ENCODE measurements at places on chromosomes 1 and 21.

DNA sequence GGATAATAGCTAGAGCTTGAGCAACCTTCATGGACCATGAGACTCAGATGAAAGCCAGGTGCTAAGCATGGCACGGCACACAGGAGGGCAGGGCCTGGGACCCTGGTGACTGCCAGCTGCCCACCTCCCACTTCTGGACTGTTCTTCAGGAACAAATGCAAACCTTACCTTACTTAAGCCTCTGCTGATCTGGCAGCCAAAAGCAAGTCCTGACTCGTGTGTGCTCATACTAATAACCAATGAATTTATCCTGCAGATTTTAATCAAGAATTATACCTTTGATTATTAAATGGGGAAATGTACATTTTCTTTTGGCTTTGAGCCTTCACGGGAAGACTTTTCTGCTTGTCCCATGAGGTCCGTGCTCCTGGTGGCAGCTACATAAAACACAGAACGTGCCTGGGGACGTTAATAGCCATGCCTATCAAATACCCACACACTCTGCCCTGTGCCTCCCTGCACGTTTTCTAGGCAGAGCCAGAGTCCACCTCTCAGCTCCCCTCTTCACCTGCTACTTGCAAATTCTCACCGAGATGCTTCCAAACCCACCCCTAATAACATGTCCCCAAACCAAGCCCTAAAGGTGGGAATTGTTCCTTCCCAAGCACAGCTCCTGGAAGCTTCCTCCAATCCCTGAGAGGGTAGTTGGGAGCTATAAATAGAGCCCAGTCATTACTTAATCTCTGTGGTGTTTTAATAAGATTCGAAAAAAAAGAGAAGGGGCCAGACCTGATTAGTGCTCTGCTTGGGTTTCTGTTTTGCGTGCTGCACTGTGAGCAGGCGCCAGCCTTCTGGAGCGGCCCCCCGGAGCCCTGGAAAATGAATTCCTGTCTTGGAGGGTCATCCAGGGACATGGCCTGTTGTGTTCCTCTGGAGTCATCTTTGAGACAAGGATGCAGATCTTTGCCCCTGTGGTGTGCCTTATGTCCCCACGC lies 33.5 kb downstream of the SLC1A7 start:
- no peak for DNase-seq

- peak; percentile 78 for DNase-seq
These were observed 2.8 kb upstream of the IGSF8 start for GRCh38 chr1:160101037-160101716.

GRCh38 chr21:38815060-38815405 lies 9.3 kb downstream of the ETS2 start:
- DNase-seq: no peak

DNA sequence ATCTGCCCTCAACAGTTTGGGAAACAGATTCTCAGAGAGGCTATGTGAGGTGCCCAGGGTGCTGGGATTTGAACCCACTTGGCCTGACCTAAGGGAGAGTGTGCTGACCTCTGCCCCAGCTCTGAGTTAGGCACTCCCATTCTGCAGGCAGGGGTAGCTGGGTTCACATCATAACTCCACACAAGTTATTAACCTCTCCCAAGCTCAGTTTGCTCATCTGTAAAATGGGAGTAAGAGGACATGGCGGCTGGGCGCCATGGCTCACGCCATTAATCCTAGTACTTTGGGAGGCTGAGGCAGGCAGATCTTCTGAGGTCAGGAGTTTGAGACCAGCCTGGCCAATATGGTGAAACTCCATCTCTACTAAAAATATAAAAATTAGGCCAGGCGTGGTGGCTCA lies 8.9 kb upstream of the SLC25A33 start:
- no peak for DNase-seq

GRCh38 chr1:244084763-244085162 lies 33.7 kb downstream of the ZBTB18 start:
- no peak for DNase-seq

DNA sequence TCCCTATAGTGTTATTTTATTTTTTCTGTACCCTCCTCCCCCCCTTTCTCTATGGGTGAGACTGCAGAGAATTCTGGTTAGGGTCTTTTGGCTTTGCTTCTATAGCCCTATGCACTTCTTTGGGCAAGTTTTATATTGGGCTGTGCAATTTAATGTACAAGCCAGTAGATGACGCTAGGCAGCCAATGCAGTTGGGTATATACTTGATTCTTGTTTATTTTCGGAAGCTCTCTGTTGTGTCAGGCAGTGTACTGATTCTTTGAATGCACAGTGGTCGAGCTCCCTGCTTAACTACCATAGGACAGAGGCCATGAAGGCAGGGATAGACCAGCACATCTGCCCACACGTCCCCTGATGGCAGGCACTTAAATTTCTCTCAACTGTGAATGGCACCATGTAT lies 34.1 kb upstream of the GPR52 start:
- DNase-seq: no peak

- no peak for DNase-seq
These were observed 15.0 kb downstream of the KCNQ4 start for GRCh38 chr1:40798366-40799281.

- no peak for DNase-seq
These were observed 54.2 kb downstream of the HMCN1 start for GRCh38 chr1:185788386-185788785.

DNA sequence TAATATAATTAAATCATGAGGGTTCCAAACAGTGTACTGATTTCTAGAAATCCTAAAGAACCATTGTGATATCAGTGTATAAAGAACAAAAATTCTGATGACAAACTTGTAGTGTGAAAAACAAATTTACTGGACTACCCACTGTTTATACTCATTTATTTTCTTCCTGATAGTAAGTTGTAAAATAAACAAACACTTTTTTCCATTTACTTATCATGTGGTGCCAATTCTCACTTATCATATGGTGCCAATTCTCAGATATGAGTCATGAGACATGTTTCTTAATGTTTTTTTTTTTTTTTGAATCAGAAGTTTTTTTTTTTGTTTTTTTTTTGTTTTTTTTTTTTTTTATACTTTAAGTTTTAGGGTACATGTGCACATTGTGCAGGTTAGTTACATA lies 137.7 kb downstream of the LEPR start:
- DNase-seq: no peak

- no peak for DNase-seq
These were observed 276.2 kb downstream of the NEGR1 start for GRCh38 chr1:72006092-72006491.

DNA sequence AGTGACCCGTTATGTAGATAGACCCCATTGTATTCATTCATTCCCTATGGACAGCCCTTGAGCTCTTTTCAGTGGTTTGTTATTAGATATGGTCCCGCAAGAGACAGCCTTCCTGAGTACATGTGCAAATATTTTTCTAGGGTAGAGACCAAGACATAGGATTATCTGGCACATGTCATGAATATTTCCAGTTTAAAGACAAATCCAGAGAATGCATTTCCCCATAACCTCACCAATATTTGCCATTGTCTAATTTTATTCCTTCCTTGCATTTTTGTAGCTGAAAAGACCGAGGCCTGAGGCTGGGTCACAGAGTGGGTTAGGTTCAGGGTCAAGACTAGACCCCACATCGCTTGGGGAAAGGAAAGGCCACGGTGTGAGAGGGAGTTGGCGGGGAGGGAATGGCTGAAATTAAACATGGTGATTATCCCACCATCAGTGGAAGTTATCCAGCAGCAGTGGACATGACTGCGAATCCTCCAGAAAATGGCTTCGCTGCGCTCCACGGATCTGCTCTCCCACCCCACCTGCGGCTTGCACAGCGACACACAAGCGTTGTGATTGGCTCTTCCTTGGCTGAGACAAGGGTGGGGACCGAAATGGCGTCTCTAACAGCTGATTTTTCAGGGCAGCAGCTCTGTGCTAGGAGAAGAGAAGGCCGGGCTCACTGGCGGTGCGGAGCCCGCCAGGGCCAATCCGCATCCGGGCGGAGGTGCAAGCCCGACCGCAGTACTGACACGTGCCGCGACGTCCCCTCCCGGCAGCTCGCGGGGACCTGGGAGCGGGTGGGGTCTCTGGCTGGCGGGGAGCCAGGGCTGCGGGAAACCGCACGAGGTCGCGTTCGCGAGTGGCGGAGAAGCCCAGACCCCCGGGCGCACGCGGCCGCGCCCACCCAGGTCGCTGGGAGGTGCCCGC lies 16.1 kb upstream of the STMN1 start:
- peak; percentile 51 for DNase-seq

- no peak for DNase-seq
These were observed 52.6 kb downstream of the GLIS1 start for GRCh38 chr1:53686091-53686964.

DNA sequence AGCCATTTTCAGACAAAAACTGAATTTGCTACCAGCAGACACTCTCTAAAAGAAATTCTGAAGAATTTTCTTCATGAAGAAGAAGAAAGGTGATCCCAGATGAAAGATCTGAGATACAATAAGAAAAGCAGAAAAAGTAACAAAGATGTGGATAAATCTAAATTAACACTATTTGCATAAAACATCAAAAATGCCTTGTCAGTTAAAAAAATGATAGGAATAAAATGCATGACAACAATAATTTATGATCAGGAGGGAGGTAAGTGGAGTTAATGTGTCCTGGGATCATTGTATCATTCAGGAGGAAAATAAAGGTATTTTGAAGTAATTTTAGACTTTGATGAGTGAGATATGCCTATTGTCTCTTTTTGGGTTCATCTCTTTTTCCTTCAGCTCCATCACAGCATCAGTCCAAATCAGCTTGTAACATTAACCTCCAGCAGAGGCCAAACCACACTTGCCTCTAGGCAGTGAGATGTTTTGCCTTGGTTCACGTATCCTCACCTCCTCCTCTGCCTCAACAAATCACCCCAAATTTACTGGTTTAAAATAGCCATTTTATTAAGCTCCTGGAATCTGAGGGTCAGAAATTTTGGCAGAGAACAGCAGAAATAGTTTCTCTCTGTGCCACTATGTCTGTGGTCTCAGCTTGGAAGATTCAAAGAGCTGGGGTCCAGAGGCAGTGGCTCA lies 76.9 kb upstream of the HIVEP3 start:
- no peak for DNase-seq

DNA sequence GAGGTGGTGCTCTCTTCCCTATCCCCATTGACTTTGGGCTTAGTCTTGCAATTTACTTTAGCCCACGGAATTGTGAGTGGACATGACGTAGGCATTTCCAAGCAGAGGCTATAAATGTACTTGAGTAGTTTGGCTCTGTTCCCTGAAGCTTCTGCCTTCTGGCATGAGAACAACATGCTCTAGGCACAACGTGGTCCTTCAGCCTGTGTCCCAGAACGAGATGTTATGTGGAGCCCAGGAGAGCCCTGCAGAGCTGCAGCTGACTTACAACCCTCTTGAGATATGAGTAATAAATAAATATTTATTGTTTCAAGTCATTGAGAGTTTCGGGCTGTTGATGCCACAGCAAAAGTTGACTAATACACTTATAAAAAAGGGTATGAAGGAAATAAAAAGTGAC lies 105.2 kb upstream of the HMGB4 start:
- no peak for DNase-seq

- DNase-seq: no peak
These were observed 21.7 kb downstream of the RHBG start for GRCh38 chr1:156390469-156391365.

DNA sequence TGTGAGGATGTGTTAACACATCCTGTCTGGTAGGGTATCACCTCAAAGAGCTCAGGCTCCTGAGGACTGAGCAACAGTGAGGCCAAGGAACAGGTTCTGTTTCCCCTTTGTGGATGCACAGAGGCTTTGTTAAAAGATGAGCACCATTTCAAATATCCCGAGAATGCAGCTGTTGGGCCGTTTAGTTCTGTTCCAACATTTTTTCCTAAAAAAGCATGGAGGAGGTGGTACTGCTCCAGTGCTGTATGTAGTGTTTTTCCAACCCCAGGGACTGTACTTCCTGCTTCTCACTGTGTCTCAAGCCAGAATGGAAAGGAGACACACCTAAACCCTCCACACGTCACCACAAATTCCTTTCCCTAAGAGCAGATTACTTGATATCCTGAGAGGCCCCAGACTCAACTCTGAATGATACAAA lies 53.8 kb upstream of the BCL10 start:
- no peak for DNase-seq
